Iris pigment epithelial cell (primary cell): ENCODE measurements at places on chromosomes 1 and 21.

DNA sequence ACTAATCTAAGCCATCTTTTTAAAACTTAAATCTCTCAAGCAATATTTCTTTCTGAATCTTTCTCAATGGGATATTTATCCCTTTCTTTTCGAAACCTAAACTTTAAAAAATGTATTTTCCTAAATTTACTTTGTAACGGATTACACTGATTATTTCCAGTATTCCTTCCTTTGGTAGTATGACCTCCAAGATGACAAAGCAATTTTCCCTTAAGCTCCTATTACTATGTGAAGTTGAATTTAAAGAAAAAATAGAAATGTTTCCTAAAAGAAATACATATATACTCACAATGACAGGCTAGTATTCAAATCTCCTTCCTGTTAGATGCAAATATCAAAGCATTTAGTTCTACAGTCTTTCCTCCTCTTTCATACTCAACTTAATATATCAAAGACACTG lies 15.8 kb downstream of the SCAF4 start:
- DNase-seq = no peak

DNA sequence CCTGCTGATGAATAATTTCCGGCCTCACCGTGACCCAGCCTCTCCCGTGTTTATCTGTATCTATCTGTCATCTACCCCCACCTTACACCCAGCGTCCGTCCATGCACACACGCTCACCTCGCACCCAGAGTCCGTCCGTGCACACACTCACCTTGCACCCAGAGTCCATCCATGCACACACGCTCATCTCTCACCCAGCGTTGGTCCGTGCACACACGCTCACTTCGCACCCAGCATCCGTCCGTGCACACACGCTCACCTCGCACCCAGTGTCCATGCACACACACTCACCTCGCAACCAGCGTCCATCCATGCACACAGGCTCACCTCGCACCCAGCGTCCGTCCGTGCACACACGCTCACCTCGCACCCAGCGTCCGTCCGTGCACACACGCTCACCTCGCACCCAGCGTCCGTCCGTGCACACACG lies 25.0 kb upstream of the COL18A1 start:
- DNase-seq = no peak

- DNase-seq = no peak
These were observed 8.9 kb downstream of the COQ8A start for GRCh38 chr1:226948996-226949395.

- no peak for DNase-seq
These were observed 7.6 kb upstream of the FLG2 start for GRCh38 chr1:152367436-152367835.

DNA sequence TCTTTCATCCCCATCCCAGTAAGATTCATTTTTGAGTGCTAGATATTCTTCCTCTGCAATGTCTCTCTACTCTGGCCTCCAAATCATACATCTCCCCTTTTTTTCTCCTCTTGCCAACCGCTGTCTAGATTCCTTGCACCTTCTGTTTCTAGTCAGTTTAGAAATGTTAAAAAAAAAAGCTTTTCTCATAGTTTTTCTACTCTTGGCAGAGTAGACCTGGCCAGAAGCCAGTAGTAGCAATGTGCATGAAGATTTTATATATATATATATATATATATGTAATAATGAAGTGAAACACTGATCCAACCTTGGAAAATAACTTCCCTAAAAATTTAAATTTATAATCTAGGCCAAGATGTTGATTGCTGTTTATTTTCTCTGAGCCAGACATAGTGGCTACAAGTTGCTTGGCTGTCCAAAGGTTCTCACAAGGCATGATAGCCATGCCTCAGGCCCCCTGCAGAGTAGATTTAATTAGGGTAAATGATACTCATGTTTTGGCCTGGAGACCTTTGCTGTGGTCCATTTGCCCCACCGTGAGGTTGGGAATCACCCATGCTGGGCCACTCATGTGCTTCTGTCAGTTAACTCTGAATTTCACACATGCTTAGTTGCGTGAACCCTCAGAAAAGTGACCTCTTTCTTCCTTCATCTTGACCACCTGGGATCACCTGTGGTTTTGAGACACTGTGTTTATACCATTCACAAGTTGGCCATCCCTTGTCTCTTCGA lies 103.4 kb upstream of the KCNE2 start:
- no peak for DNase-seq

GRCh38 chr1:162405800-162406199 lies 6.1 kb downstream of the SH2D1B start:
- peak; percentile 73 for DNase-seq

- DNase-seq = no peak
These were observed 73.6 kb upstream of the LYST start for GRCh38 chr1:235940285-235940684.

- no peak for DNase-seq
These were observed 169.9 kb downstream of the KCNT2 start for GRCh38 chr1:196438329-196438728.

- no peak for DNase-seq
These were observed 19.0 kb upstream of the C1orf105 start for GRCh38 chr1:172401477-172401876.

DNA sequence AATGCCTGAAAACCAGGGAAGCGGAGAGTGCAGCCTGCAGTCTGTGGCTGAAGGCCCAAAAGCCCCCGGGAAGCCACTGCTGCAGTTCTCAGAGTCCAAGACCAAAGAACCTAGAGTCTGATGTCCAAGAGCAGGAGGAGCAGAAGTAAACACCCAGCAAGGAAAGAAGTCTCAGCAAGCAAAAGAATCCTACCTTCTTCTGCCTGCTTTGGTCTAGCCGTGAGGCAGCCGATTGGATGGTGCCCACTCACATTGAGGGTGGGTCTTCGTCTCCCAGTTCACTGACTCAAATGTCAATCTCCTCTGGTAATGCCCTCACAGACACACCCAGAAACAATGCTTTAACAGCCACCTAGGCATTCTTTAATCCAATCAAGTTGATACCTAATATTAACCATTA lies 217.5 kb downstream of the PLA2G4A start:
- no peak for DNase-seq

GRCh38 chr1:242432491-242433095 lies 91.9 kb downstream of the PLD5 start:
- DNase-seq = no peak

DNA sequence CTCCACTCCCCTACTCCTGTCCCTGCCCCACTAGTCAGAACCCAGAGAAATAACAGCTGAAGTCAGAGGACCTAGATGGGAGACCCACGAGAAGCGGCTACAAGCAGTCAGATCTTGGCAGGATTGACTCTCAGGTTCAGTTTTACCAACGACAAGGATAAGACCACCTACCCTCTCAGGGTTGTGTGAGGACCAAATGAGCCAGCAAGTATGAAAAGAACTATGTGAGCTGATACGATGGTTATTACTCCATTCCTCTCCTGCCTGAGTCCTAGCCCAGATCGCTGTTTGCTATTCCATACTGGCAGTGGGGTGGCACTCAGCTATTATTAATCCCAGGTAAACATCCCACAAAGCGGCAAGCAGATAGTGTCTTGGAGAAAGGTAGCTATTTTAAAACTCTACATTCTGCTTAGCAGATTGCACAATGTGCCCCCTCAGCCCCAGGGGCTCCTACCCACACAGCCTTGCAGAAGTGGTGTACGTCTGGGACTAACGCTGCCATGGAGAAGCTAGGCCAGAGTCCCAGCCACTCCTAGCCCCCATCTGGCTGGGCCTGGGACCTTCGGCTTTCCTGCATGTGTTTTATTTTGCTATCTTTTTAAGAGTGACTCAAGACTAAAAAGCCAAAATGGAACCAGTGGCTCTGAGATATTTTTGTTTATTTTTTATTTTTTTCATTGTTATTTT lies 58.9 kb downstream of the CD46 start:
- no peak for DNase-seq

DNA sequence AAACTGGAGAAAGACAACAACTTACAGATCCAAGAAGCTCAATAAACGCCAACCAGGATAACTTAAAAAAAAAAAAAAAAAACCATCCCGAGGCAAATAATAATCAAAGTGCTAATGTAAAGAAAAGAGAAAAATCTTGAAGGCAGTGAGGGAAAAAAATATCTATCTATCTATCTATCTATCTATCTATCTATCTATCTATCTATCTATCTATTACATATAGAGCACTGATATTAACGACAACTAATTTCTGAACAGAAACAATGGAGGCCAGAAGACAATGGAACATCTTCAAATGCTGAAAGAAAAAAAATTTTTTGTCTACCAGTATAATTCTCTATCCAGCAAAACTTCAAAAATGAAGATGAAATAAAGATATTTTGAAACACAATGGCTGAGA lies 18.0 kb downstream of the PACC1 start:
- DNase-seq = no peak

- no peak for DNase-seq
These were observed 244.4 kb downstream of the FOXD2 start for GRCh38 chr1:47682198-47682597.

- no peak for DNase-seq
These were observed 42.4 kb upstream of the C1orf198 start for GRCh38 chr1:230910755-230911117.

DNA sequence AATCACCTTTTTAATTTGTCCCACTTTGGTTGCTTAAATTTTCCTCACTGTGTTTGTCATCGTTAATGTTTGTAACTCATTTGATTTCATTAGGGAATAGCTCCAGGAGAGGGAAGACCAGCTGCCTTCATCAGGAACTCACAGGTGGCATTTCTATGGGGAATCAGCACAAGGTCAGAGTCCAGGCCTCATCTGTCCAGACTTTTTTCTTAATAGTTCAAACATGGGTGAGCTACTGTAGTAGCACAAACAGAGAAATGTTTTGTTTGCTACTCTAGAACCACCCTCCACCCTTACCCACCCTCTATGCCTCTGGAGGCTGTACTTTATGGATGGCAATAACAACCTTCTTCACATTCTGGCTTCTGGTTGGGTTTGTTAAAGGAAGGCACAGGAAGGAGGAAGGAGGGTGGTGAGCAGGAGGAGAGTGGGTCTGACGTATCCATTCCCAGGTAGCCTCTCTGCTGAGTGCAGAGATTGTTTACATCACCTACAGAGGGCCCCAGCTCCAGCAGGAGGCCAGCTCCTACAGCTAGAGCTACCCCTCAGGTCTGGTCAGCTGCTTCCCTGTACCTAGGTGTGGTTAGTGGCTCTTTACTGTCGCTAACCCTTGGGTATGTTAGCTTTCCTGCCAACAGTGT lies 8.1 kb upstream of the TEDDM1 start:
- no peak for DNase-seq

DNA sequence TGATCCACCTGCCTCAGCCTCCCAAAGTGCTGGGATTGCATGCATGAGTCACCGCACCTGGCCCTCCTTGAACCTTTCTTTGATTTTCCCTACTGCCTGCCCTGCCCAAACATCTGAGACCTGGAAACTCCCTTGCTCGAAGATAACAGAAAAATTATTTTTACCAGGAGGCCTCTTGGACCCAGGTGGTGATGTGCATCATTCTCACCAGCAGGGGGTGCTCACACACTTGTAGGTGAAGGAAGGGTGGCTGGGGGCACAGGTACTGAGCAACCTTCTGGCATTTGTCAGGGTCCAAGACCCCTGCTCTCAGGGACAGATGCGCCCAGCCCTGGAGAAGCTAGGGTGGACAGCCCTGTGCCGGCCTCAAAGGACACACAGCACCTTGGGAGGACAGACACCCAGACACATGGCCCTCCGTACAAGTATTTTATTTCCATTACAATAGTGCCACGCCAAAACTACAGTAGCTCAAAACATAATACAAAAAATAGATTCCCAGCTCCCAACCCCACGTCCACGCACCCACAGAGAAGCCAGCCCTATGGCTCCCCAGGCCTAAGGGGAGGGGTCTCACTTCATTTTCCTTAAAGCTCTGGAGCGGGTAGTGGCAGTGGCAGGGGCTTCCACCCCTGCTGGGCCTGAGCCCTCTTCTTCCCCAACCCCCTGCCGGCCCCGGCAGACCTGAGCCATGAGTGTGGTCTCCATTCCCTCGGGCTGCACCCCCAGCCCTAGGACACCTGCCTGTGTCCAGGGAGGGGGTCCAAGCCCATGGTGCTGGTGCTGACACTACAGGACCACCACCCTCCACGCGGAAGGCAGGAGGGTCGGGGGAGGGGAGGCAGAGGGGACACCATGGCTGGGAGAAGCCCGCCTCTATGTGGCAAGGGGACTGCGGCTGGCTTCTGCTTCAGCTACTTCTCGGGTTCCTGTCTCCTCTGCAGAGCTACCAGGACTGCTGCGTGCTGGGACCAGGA lies 40.4 kb upstream of the EIF4G3 start:
- DNase-seq = peak; percentile 38

GRCh38 chr1:226631229-226632000 lies 82.9 kb downstream of the STUM start:
- no peak for DNase-seq

DNA sequence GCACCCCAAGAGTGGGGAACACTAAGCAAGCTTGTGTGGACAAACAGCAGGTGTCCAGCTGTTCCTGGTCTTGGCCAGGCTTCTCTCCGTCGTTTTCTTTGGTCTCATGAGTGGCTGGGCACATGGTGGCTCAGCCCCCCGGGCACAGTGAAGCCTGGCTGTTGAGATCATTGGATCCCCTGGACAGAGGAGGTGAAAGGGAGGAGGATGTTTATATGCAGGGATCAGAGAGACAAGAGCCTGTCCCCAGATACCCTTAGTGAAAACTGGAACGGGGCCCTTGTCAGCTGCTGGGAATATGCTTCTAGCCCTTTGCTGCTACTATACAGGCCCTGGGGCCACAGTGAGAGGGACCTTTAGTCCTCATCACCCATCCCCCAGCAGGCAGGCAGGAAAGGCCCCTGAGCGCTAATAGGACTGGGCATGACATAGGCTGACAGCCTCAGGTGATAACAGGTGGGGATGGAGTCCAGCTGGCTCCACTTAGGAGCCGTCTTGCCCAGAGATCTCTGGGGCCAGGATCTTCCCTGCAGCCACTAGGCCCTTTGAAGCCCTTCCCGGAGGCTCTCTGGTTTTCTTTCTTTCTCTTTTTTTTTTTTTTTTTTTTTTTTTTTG lies 16.4 kb downstream of the EPHA8 start:
- no peak for DNase-seq

DNA sequence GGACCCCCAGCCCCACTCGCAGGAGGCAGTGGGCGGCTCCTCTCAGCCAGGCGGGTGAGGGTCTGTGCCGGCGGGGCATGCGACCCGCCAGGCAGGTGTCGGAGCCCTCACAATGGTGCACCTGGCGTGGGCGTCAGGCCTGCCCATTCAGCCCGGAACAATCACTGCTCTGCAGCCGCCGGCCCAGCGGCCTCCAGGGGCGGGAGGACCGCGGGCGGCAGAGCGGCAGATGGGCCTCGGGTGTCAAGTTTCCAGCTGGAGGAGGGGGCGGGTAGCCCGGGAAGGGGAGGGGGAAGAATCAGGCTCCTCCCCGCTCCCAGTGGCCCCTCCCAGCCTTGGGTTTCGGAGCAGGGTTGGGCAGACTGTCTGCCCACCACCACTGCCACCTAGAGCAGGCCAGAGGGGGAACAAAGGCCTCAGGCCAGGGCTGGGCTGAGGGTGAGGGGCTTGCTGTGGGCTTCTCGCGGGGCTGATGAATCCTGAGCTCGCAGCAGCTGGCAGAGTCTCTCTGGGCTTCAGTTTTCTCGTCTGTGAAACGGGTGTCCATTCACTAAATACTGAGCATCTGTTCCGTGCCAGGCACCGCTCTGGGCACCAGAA lies 39.5 kb upstream of the CASZ1 start:
- peak; percentile 41 for DNase-seq

- no peak for DNase-seq
These were observed 378.5 kb downstream of the PLPP3 start for GRCh38 chr1:56200896-56201295.
